ENCODE measurements at places on chromosomes 4 and X.
A peak's percentile ranks its signal among the peaks of the same experiment; 100 is the strongest.

- DNase-seq: peak; percentile 91
These were observed 1.6 kb downstream of the SLC49A3 start for GRCh38 chr4:687048-687970.

- no peak for DNase-seq
These were observed 55.0 kb upstream of the BMP2K start for GRCh38 chr4:78720994-78721677.

- no peak for DNase-seq
These were observed 392.8 kb upstream of the NR3C2 start for GRCh38 chr4:148834804-148835631.

DNA sequence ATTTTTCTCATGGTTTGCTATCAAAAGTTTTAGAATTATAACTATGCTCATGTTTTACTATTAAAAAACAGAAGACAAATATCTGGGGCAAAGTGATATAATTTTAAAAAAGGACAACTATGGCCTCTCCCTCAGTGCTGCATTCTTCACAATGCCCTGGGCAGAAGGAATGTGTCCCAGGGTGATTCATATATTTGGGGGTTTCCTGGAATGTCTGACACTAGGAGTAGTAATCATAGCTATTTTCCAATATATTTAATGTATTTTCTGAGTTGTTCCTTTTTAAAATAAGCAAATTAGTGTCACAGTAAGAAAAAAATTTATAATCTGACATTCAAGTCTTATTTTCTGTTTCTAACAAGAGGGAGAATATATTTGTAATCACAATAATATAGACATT is 281.7 kb downstream of the UNC5C start:
- DNase-seq: no peak

DNA sequence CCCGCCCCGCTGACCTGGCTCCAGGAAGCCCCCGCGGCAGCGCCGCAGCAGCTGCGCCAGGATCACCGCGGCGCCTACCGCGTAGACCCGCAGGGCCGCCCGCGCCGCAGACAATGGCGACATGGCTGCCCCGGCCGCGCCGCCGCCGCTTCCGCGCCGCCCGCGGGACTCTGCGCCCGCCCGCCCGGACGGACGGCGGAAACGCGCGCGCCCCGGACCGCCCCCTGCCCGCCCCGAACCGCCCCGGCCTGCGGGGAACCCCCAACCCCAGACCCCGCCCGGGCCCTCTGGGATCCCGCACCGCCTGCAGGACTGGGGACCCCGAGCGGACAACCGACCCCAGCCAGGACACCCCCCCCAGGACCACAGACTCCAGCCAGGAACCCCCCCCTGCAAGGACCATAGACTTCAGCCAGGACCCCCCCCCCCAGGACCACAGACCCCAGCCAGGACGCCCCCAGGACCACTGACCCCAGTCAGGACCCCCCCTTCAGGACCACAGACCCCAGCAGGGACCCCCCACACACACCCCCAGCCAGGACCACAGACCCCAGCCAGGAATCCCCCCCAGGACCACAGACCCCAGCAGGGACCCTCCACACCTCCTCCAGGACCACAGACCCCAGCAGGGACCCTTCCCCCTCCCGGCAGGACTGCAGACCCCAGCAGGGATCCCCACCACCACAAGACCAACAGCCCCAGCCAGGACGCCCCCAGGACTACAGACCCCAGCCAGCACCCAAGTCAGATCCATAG is at the start of the genes DHRSX and ZBED1:
Gene DHRSX (minus strand): TSS at position 174 of the 756 bp plus-strand sequence. CDS start 51 bp downstream, at position 123.
Gene ZBED1 (minus strand): TSS at position 174 of the 756 bp plus-strand sequence. CDS start 10,257 bp downstream, outside the sequence.
- peak; percentile 72 for DNase-seq

DNA sequence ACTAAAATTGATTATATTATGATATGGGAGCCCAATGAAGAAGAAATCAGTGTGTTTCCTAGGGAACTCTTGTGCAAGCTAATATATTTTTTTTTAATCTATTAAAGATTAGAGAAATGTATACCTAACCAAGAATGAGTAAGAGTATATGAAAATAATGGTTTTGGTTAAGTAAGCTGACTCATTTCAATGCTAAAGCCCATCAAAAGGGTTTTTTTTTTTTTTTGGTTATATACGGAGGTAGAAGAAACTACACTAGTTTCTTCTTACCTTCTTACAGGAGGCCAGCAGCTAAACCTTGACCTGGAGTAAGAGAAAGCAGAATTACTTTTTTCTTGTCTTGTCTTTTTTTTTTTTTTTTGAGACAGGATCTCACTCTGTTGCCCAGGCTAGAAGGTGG is 27.5 kb downstream of the RUFY3 start:
- no peak for DNase-seq

Data from coronary artery (tissue), 2 donors.